ENCODE measurements at places on chromosomes 1 and 21.

GRCh38 chr1:89608984-89609725, 23.8 kb upstream of the LRRC8C start:
- DNase-seq: peak; percentile 29

DNA sequence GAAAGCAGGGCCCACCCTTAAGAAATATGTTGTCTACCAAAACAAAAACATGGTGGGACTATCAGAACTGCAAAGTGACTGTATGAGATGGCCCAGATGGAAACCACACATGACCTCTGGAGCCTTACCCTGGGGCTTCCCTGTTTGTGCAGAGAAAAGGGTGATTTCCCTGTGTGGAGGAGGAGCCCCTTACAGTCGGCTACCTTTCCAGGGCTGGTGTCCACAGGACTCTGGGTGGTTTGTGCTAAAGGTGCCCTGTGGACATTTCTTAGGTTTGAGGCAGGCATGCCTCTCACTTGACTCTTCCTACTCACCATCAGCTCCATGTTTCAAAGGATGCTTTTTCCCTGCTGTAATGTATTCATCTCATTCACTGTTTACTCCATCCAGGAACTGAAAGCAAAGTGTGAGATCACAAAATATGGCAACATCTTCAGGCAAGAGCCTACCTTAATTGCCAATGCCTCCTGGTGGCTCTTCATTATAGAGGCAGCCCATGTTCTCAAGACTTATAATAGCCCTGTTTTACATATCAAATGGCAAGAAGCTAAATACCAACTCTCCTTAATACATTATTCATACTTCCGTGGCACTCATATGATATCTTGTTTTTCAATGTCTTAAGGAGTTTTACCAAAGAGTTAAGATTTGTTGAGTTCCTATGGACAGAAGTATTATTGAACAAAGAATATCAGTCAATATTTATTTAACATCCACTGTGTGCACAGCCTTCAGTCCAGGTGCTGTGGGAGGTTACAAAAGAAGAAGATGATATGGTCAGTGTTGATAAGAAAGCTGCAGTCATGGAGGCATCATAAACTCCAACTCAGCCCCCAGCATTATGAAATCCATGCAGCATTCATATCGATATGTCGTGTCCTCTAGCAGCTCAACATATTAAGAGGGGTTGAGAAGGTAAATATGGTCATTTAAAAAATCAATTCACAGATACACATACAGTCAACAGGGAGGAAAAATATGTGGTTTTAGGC, 15.5 kb upstream of the TFF3 start:
- DNase-seq: no peak

- DNase-seq: no peak
Observed at GRCh38 chr1:18646786-18647410, 16.3 kb downstream of the PAX7 start.

GRCh38 chr1:18858070-18858688, 1.3 kb downstream of the TAS1R2 start:
- DNase-seq: no peak

DNA sequence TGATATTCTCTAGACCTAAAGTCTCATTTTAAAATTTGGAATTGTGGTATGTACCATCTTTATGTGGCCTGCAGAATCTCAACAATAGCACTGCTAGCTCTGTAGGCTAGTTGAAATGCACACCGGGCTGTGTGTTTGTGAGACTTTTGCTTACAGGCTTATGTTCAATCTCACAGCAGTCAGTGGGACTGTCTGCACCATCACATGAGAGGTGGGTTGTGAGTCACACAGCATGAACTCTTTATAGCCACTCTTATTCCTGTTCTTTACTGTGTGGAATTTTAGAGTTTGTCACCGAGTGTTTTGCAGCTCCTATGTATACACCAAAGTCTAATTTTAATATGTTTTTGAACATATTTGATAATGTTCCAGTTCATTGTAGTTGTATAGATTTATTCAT, 74.6 kb downstream of the RASAL2 start:
- no peak for DNase-seq

GRCh38 chr1:233700338-233700737, 86.4 kb downstream of the KCNK1 start:
- no peak for DNase-seq

- no peak for DNase-seq
Observed at GRCh38 chr1:26164861-26165842, 3.6 kb downstream of the C1orf232 start.

DNA sequence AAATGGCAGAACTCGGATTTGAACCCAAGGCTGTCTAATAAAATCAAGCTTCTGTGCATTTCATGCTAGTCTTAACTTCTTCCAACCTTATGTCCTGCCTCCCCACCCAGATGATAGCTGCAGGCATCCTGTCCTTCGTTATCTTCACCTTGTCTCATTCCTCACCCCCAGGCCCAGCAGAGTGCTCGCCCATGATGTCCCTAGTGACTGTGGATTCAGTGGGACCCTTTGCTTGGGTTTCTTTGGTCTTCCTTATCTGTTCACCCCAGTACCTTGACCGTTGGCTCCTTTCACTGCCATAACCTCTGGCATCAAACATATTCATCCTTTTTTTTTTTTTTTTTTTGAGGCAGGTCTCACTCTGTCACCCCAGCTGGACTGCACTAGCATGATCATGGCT, 5.6 kb upstream of the BSDC1 start:
- no peak for DNase-seq

GRCh38 chr1:32349211-32349708, 13.0 kb downstream of the FAM229A start:
- no peak for DNase-seq

DNA sequence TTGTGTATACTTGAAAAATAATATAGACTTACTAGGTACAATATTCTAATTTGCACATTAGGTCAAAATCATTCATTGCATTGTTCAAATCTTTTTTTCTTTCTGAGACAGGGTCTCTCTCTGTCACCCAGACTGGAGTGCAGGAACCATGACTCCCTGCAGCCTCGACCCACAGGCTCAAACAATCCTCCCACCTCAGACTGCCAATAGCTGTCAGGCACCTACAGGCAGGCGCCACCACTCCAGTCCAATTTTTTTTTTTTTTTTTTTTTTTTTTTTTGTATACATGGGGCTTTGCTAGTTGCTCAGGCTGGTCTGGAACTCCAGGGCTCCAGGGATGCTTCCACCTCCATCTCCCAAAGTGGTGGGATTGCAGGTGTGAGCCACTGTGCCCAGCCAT, 656.9 kb downstream of the KCNT2 start:
- no peak for DNase-seq

DNA sequence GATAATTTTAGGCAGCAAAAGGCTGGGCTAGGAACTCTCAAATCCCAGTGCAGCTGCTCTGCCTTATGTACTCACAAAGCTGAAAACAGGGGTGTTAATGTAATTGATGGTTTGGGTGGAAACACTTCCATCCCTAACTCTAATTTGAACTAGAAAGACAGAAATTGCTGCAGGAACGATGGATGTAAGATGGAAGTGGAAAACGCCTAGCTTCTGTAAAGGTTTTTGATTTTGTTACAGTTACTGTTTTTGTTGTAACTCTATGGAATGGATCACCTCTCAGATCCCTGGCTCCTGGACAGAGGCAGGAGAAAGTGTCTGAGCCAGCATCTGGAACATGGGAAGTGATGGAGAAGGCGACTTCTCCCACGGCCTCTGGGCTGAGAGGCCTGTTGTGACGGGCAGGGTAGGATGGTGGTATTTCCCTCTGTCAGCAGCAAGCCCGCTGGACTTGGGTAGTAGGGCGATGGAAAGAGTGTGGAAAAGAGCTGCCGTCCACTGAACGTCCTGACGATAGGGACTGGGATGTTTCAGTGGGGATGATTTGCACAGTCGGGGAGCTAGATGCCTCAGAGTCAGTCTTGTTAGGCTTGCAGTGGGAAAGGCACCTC, 1.6 kb downstream of the TRAF5 start:
- no peak for DNase-seq

DNA sequence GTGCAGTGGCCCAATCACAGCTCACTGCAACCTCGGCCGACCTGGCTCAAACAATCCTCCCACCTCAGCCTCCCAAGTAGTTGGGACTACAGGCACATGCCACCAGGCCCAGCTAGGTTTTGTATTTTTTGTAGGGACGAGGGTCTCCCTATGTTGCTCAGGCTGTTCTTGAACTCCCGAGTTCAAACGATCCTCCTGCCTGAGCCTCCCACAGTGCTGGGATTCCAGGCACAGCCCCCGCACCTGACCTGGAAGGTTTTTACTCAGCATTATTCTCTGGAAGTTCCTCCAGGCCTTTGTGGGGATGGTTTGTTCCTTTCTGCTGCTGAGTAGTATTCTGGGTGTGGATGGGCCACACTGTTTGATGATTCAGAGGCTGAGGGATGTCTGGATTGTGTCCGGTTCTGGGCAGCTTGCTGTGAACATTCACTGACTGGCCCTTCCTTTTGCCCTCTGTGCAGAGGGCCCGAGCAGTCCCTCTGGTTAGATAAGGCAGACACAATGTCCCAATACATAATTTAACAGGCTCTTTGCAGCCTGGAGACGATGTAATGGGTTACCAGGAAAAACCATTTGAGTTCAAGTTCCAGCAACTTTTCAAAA, 6.0 kb upstream of the TRAPPC10 start:
- DNase-seq: no peak

DNA sequence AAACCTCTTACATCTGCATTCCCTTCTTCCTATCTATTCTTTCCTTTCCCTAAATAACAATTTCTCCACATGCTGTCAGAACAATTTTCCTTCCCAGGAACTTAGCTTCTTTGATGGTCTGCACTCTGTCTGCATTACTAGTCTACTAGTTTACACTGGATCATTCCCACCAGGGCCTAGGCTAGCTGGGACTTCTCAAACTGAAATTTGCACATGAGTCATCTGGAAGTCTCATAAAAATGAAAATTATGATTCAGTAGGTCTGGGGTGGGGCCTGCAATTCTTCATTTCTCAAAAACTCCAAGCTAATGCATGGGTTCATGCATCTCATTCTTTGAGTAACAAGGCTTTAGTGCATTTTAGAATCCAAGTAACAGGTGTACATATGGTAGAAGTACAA, 74.2 kb downstream of the GABPA start:
- DNase-seq: no peak

- no peak for DNase-seq
Observed at GRCh38 chr1:227042292-227042691, 102.2 kb downstream of the COQ8A start.

DNA sequence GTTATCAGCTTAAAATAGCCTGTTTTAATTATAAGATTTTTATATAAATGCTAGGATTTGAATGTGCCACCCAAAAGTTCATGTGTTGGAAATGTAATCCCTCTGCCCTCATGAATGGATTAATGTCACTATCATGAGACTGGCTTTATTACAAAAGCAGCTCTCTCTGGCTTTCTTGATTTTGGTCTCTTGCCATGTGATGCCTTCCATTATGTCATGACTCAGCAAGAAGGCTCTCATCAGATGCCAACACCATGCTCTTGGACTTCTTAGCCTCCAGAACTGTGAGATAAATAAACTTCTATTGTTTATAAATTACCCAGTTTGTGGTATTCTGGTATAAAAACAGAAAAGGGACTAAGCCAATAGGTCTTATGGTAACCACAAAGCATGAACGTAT, 6.9 kb upstream of the PRSS38 start:
- no peak for DNase-seq

DNA sequence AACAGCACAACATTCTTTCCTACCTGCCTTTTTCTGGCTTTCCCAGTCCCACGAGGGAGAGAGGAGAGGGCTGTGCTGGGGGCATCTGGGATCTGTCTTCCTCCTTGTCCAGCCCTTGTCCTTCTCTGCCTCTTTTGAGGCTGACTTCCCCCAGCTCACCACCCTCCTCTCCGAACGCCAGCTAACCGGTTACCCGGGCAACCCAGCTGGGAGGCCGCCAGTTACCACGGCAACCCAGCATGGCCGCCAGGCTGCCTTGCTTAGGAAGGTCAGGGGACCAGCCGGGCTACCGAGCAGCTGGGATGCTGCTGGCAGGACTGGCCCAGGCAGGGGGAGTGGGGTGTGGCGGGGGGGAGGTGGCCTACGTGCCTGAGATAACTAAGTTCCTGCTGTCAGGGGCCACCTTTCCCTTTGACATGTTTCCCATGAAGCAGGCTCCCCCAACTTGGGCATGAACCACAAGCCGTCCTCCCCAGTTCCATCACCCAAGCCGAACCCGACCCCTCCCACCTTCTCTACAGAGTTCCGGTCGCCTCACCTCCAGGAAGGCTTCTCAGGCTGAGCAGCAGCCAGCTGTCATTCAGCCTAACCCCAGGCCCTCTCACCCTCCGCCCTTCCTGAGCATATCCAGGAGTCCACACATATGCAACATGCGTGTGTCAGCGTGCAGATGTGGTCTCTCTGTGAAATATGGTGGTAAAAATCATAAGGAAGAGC, 8.7 kb downstream of the PLEKHA6 start:
- DNase-seq: no peak

DNA sequence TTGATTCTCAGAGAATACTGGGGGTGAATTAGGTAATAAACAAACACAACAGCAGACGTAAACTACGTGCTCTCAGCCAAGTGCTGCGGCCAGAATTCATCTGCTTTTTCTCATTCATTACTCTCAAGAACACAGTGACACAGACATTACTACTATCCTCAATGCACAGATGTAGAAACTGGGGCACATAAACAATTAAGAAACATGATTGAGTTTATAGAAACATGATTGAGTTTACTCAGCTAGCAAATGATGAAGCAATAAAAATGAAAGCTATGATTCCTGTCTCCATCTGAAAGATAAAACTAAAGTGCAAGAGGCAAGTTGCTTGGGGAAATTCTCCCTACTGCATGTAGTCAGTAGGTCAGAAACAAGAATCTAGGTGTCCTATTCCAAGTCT, 140.5 kb downstream of the IFI44 start:
- DNase-seq: no peak

DNA sequence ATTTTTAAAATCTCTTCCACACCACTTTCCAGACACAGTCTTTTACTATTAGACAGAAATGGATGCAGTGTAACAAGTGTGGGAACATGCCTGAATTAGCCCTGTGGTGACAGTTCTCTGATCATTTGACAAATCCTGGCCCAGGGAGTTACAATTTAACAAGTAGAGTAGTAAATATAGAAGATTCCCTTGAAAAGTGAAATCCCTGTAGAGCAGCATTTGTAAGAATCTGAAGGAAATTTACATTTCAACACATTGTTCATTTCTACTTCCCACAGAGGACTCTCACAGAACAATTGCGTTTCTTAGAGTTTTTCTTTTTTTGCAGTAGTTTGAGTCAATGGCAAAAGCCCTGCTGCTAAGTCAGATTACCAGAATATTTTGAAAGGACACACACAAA, 458.3 kb upstream of the BRINP3 start:
- no peak for DNase-seq

GRCh38 chr1:160779626-160780397, 16.2 kb upstream of the LY9 start:
- no peak for DNase-seq

GRCh38 chr1:231934797-231935196, 308.2 kb downstream of the DISC1 start:
- DNase-seq: no peak

DNA sequence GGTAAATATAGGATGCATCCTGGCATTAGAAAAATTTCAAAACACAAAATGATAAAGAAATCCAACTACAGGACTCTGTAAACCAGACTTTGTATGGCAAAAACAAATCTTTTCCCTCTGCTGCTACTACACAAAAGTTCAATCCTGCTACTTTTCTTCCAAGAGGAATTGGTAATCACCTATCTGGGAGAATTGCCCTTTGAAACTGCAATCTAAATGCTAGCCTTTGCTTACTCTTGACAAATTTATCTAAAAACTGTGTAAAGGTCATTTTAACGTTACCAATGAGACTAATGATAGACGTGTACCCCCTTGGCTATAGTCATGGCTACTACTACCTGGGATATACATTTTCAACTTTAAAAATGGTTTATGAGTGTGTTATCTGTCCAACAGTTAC, 837.9 kb upstream of the CXADR start:
- DNase-seq: no peak
